ENCODE measurements at places on chromosomes 2 and 18.

GRCh38 chr18:28541276-28541930, 364.5 kb upstream of the CDH2 start:
- no peak for DNase-seq

DNA sequence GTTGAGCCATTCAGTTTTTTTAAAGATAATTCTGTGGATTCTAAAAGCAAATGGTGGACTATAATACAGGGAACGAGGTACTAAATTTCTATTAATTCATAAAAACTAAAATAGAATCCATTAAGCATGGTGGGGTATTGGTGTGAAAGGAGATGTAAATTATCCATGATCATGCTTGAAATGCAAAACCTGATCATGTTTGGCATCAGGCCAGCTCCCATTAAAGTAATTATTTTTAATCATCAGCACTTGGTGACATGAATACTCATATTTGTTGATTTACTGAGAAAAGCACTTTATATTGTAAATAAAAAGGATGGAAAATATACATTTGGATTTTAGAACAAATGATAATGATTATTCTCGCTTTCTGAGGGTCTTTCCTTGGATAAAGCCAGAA, 232.3 kb upstream of the MEIS1 start:
- DNase-seq, result no peak

- DNase-seq, result no peak
Observed at GRCh38 chr2:219832904-219833303, 205.5 kb downstream of the SLC4A3 start.

DNA sequence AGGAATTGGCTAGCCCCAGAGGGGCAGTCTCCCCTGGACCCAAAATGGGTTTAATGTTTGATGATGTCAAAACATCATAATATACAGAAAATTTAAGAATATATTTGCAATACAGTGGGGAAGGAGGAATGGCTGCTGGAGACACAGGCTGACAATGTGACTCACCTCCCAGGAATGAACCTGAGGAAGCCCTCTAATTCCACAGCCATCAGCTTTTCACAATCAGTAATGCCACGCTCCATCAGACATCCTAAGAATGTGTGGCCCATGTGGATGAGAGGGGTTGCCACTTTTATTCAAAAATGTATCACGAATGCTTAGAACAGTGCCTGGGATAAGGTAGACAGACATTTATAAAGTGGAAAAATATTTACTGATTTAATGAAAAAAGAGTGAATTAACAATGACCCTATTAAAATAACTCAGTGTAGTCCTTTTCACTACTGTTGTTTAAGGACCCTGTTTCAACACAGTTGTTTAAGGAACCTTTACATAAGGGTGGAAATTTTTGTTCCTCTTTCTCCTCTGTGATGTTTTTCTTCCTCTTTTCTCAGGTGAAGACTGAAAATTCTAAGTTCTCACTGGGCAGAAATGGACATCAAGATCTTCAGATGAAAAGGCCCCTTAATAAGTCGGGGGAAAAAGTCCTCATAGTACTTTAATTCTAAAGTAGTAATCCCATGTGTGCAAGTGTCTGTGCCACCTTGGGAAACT, 17.5 kb upstream of the TMEM163 start:
- DNase-seq, result no peak

GRCh38 chr18:27871726-27872125, 305.2 kb downstream of the CDH2 start:
- DNase-seq, result no peak

GRCh38 chr18:75810961-75811551, 383.6 kb upstream of the SMIM21 start:
- DNase-seq, result no peak
